Sigmoid colon (tissue), 7 donors: ENCODE measurements at places on chromosomes 1 and 21.
A peak's percentile ranks its signal among the peaks of the same experiment; 100 is the strongest.

GRCh38 chr1:61050541-61051442 lies 31.6 kb upstream of the NFIA start:
- DNase-seq = peak; percentile 82

GRCh38 chr21:45598109-45598508 lies 45.4 kb upstream of the PCBP3 start:
- DNase-seq = peak; percentile 35

DNA sequence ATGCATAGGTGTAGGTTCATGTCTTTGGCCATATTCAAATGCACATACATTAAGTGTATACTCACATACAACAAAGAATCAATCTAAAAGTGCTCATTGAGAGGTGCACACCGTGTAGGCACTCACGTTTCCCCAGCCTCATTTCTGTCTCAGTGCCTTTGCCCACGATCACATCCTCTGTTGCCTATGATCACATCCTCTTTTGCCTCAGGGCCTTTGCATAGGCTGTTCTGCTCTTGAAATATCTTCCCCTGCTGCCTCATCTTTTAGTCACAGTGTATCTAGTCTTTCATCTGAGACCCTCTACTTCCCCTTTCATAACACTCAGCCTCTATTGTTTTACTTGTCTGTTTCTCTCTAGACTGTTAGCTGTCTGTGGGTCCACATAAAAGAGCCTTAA lies 69.3 kb downstream of the FOXD2 start:
- DNase-seq = no peak

- DNase-seq = no peak
Observed at GRCh38 chr1:184986250-184986649, 11.9 kb upstream of the NIBAN1 start.

GRCh38 chr1:9733160-9733789 lies 81.7 kb downstream of the PIK3CD start:
- no peak for DNase-seq

GRCh38 chr1:167447521-167448136 lies 70.7 kb downstream of the CD247 start:
- no peak for DNase-seq

GRCh38 chr21:46411236-46411635 lies 47.5 kb upstream of the DIP2A start:
- no peak for DNase-seq

- DNase-seq = no peak
Observed at GRCh38 chr1:82934074-82934473, 1064.9 kb downstream of the TTLL7 start.

GRCh38 chr1:221829327-221830015 lies 87.6 kb upstream of the DUSP10 start:
- no peak for DNase-seq

DNA sequence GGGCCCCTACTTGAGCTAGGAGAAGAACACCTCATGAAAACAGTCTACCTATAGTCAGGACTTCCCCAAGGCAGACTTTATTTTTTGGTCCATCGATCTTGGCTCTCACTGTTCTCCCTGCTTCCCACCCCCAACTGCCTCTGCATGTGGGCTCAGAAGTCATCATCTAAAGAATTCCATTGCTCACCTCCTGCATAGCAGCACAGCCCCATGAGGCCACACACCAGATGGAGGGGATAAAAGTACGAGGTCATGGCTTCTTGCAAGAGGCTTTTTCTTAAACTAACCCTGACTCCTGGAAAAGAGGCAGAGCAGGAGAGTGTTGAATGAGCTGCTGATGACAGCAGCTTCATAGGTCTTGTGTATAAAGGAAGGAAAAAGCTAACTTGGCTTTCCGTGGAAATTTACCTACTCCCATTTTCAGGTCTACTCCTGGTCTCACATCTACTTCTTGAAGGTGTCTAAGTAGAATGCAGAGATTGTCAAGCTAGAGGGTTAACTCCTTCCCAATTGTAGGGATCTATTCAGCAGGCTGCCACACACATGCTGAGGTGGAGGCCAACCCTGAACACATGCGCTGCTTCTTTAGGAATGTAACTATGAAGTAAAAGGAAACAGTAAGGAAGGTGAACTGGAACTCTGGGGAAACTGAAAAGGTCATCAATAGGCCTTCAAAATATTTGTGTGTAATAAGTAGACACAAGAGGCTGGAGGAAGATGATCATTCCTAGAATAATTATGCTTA lies 18.7 kb downstream of the WNT2B start:
- no peak for DNase-seq

DNA sequence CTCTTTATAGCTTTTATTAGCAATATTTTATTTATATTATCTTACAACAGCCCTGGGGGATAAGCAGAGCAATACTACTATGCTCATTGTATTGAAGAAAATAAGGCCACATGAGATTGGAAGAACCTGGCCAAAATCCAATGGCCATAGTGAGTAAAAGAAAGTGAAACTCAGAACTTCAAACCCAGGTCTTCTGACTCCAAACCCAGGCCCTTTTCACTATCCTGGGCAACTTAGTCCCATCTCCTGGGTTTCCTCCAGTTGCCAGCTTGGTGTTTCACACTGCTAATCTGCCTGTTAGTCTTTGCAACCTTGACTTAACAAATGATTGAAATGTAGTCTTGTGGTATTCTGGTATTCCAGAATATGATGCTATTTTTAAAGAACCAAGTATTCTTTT lies 22.4 kb upstream of the EXO1 start:
- DNase-seq = no peak

- DNase-seq = no peak
Observed at GRCh38 chr1:24216276-24217074, 29.4 kb upstream of the IFNLR1 start.

DNA sequence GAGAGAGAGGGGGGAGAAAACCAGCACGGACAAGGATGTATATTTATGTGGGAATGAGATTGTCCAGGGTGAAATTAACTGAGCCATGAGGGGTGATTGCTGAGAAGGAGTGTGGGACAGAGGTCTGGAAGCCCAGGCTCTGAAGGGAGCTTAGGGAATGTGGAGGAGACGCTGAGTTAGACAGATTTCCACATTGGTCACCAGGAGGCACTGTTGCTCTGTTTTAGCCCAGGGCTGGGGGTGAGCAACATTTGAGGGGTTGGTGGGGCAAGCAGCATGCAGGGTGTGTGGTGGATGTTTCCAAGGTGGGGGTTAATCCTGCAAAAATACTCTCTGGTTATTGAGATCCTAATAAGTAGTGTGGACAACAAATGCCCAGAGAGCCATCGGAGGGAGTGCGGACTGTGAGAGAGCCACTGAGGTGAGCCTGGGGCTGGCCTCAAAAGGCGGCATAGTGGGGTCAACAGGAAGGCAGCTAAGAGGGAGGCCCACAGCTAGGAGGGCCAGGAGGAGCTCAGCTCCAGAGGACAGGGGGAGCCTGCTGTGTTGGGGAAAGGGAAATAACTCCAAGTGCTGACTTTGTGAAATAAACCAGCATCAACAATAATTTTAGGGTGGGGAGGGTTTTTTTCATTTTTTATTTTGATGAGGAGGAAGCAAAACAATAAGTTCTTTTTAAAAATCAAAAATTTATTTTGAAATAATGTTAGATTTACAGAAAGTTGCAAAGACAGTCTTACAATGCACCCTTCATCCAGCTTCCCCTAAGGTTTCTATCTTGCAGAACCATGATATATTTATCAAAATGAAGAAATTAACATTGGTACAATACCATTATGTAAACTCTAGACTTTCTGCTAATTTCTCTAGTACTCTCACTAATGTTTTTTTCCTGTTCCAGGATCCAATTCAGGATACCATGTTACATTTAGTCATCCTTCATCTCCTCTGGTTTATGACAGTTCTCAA lies 82.8 kb upstream of the CD34 start:
- no peak for DNase-seq

GRCh38 chr21:28235169-28235895 lies 757.3 kb downstream of the LTN1 start:
- peak; percentile 64 for DNase-seq

DNA sequence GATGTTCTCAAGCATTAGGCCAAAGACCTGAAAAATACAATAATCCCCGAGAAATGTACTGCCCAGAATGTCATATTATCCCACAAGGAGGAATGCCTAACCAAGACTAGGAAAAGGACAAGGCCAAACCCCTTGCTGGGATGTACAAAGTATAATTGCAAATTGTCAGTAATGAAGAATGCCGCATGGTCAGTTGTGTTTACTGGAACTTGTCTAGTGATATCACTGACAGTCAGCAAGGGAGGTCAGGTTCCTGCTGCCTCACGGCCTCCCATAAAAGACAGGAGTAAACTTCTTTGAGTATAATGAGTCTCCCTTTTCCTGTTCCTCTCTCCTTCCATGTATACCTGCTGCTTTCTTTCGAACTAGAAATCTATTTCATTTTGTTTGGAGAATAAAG lies 222.8 kb downstream of the RHOU start:
- DNase-seq = no peak

GRCh38 chr1:153543736-153544135 lies 1.9 kb downstream of the S100A4 start:
- peak; percentile 73 for DNase-seq

GRCh38 chr1:111988743-111989453 lies 570 bp downstream of the KCND3 start:
- DNase-seq = no peak

GRCh38 chr1:178644308-178645120 lies 80.5 kb upstream of the RALGPS2 start:
- no peak for DNase-seq

- no peak for DNase-seq
Observed at GRCh38 chr21:36381841-36382589, 3.2 kb upstream of the CHAF1B start.

GRCh38 chr1:48645883-48646282 lies 130.8 kb downstream of the BEND5 start:
- no peak for DNase-seq

- peak; percentile 64 for DNase-seq
Observed at GRCh38 chr1:180951836-180952656, 39.3 kb downstream of the KIAA1614 start.

- no peak for DNase-seq
Observed at GRCh38 chr1:1527092-1527816, 13.2 kb downstream of the TMEM240 start.

DNA sequence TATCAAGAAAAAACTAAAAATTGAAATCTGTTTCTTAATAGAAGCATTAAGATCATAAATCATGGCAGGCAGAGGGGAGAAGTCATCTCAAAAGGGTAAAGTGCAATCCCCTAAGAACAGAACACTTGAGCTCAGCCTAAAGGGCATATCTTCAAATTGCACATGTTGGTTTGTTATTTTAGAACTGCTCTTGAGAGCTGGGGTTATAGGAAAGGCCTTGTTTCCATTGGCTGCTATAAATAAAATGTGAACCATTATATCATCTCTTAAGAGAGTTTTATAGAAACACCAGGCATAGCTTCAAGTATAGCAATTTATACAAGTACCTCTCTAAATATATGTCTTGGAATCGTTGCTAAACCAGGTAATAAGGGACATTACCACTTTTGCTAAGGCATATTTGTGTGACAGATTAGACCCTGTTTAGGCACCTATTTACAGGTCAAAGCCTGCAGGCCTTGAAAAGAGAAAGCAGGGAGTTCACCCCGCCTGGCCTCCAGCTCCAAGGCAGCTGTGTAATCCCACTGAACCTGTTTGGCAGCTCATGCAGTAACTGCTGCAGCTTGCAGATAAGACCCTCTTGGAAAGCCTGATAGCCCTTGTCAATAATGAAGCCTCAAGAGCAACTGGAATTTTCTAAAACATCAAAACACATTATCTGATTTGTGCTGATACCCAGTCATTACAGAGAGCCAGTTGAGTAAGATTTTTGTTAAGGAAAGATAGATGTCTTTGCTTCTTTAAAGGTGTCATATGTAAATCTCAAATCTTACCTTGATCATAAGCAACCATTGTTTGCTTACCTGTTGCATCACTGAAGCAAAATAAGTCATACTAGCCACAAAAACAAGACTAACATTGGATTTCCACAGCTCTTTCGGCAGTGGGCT lies 24.2 kb upstream of the SYDE2 start:
- DNase-seq = no peak

GRCh38 chr1:150383631-150384324 lies 19.8 kb downstream of the RPRD2 start:
- DNase-seq = no peak

GRCh38 chr1:89529196-89529595 lies 4.6 kb downstream of the LRRC8B start:
- DNase-seq = no peak

GRCh38 chr1:150963321-150964163 lies 11.1 kb downstream of the CERS2 start:
- peak; percentile 25 for DNase-seq

DNA sequence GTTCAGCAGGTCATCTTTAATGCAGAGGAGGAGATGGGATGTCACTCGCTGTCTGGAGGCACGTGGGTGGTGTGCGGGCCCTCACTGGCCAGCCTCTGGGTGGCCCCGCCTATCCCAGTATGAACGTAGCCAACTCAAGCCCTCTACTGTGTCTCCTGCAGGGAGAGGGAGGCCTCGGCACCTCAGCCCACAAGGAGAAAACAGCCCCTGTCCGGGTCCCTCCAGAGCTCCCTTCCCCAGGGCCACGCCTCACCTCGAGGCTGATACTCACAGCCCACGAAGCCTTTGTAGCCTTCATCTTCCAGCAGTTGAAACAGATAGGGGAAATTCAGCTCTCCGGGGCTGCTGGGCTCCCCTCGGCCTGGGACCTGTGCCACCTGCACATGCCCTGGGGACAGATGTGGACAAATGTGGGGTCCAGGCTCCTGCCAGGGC lies 2.6 kb downstream of the HYI start:
- peak; percentile 51 for DNase-seq

DNA sequence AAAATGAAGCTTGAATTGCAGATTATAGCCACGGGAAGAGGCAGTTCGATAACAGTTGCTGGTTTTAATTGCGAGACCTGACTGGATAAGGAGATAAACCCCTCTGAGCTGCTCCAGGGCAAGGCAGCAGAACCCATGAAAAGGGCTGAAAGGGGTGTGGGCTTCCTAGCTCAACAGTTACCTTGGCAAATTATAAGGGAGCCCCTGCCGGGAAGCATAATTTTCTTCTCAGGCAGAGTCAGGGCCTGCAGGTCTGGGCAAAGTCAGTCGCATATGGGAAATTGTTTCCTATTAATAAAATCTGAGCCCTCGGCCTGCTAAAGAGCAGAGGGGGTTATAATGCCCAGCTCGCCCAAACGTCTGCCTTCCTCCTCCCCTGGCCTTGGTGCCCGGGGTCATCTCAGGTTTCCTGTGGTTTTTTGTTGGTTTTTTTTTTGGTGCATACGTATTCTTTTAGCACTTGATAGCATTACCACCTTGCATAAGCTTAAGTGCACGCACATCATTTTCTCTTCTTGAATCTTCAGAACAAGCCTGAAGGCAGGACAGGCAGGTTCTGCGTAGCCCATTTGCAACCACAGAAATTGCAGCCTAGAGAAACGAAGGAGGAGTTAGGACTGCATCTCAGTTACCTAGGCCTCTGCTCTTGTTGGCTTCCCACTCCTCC lies 33.9 kb upstream of the SELENON start:
- DNase-seq = no peak
